Caco-2 (cell line): ENCODE measurements at places on chromosomes 5 and 9.
A peak's percentile ranks its signal among the peaks of the same experiment; 100 is the strongest.

DNA sequence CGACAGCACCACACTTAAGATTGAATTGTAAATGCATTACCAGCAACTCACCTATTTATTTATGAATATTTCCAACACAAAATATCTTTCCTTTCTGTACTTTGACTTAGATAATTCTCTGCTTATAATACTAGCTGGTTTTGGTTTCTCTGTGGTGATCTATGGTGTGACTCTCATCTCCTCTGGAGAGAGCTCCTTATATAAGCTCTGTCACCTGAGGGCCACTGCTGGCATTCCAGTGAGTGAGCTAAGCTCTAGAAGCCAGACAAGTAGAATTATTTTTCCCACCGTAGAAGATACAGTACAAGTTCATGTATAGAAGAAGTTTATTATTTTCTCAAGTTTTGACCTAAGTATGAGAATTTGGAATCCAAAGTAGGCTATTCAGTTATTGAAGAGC lies 111.5 kb downstream of the CDC42SE2 start:
- DNase-seq, result no peak

- no peak for DNase-seq
Measured at GRCh38 chr5:668283-668995, 24.7 kb downstream of the TPPP start.

DNA sequence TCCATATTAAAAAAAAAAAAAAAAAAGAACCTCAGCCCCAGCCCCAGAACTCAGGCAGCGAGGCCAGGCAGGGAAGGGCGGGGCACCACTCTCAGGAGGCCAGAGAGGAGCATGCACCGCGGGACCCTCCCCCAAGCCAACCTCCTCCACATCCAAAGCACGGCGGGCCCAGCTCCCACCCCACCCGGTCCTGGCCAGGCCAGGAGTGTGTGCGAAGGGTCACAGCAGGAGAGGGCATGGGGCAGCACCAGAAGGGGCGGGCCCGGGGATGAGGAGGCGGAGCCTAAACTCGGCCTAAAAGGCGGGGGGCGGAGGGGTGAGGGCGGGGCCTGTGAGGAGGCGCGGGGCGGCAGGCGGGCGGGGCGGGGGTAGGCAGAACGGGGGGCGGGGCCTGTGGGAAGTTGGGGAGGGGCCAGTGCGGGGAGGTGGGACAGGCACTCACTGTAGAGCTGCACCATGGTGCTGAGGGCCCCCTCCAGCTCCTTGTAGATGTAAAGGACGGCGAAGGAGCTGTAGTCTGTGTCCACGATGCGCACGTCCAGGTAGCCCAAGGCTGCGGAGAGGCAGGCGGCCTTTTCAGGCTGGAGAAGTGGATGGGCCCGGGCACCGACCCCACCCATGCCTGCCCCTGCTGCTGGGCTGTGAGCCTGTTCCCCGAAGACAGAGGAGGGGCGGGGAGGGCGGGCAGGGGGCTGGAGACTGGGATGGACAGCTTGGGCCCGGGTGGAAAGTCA lies 1.2 kb downstream of the LCN15 start:
- no peak for DNase-seq

- DNase-seq, result no peak
Measured at GRCh38 chr9:95103871-95104580, 213.5 kb downstream of the FANCC start.

GRCh38 chr9:135501261-135502167 lies 1.0 kb downstream of the MRPS2 start:
- DNase-seq, result no peak

DNA sequence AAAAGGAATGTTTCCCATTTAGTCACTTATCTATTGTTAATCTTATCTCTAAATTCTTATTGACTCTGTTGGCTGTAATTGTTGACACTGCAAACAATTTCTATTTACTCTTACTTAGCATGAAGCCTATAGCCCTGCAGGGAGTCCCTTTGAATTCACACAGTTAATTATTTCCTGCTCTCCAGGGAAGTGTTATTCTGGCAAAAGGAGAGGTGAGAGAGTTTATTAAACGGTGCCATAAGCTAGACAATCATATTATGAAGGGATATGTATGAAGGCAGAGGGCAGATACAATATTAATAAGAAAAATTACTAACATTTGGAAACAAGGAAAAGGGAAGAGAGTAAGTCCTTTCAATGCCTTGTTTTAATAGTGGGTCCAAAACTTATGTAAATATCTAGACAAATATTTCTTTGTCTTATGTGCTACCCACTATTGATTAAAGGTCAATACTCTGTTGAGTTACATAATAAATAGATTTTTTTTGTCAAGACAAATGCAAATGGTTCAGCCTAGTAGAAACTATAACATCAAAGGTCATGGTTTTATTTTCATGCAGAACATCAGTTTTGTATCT lies 107.1 kb downstream of the CDH18 start:
- DNase-seq, result peak; percentile 48

DNA sequence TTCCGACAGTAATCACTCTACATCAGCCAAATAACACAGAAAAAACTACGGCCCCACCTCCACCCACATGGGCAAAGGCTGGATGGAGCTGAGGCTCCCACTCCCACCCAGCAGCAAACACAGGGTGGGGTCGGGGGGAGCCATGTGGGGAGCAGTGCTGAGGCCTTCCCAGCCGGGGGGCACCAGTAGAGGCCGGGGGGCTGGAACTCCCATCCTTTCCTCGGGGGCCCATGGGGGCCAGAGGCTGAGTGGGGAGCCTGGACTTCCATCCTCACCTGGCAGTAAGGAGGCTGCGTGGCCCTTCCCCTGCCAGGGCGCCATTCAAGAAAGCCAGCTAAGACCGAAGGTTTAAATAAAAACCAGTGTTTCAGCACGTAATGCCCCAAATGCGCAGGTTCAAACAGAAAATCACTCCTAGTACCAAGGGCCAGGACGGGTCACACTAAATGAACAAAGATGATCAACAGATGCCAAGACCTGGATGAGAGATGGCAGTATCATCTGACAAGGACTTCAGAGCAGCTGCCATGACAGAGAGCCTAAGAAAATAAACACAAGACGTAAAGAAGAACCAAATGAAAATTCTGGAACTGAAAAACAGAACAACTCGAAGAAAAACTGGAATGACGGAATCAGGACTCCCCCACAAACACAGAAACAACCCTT lies 9.4 kb downstream of the CCDC127 start:
- no peak for DNase-seq
